ENCODE measurements at places on chromosomes 2 and 18. TPM values are rescaled to one million over a fixed set of nuclear protein-coding genes. Genes with fewer than 3 reads are reported as not detected.

The SERPINB12 gene
- not detected for total RNA-seq

The TMEM178A gene
- 0.92 TPM for total RNA-seq

The MALL gene
- 1.2 TPM for total RNA-seq

The TRPM8 gene
- total RNA-seq: not detected

Data from smooth muscle cell of the umbilical artery (primary cell).